ENCODE measurements at places on chromosomes 5 and 9.

DNA sequence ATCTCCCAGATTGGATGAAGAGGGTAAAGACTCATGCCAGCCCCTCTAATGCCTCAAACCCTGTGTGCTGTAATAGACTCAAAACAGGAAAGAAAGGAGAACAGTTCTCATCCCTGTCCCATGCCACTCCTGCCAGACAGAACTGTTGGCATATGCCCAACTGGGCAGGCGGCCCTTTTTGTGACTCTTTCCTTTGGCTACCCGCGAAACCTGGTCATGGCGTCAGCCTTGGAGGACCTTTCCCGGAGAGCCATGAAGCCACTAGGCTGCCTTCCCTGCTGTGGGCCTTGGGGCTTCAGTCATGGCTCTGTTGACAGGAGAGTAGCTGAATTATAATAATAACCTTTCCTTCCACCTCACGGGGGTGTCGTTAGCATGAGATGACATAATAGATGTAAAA is 75.9 kb upstream of the SEMA6A start:
- DNase-seq = no peak

DNA sequence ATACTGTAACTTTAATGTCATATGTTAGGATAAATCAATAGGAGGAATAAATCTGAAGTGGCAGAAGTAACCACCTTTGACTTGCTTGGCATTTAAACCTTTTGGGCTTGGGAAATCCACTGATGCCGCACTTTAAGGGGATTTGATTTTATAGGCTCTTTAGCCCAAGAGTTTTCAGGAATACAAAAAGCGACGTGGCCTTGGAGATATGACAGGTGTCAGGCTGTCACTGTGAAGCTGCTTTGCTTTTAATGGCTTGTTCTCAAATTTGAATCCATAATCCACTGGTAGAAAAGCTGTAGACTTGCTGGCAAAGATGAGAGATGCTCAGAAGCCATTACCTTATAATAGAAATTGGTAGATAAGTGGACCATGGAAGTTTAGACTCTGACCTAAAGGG is 71.6 kb downstream of the GABRG2 start:
- no peak for DNase-seq

DNA sequence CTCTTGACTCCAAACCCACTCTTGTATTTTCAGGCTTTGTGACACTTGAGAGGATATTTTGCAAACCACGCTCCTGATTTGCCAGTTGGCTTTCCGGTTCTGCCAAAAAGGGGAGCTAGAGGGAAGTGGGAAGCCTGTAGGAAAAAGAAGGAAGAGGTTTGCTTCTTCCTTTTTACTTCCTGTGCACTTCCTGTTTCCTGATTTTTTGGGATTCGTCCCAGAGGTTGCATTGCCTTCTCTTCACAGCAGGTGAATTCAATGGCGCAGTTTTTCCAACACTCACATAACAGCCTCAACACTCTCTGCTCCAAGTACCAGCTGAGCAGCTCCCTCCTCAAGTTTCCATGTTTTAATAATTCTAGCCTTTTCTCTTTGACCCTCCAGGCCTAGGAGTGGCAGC is 47.7 kb downstream of the SLC24A2 start:
- no peak for DNase-seq

- DNase-seq = no peak
These were observed 183.2 kb downstream of the ACTL7B start for GRCh38 chr9:108672475-108673190.

DNA sequence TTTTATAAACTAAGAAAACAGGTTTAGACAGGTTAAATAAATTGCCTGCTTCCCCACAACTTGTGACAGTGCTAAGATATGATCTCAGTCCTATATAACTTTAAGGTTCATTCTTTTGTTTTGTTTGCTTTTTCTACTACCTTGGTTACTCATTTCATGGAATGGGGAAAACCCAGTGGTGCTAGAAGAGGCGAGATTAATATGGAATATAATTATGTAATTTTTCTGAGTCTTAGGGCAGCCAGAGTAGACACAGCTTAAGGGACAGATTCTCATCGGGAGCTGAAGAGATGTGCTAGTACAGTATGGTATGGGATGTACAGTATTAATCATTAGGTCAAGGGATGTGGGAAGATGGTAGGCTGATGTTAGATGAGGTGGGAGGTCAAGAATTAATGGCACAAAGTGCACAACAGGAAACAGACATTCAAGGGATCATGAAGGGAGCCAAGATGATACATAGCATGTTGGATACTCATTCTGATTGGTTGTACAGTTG is 6.2 kb downstream of the TRIM32 start:
- DNase-seq = no peak

DNA sequence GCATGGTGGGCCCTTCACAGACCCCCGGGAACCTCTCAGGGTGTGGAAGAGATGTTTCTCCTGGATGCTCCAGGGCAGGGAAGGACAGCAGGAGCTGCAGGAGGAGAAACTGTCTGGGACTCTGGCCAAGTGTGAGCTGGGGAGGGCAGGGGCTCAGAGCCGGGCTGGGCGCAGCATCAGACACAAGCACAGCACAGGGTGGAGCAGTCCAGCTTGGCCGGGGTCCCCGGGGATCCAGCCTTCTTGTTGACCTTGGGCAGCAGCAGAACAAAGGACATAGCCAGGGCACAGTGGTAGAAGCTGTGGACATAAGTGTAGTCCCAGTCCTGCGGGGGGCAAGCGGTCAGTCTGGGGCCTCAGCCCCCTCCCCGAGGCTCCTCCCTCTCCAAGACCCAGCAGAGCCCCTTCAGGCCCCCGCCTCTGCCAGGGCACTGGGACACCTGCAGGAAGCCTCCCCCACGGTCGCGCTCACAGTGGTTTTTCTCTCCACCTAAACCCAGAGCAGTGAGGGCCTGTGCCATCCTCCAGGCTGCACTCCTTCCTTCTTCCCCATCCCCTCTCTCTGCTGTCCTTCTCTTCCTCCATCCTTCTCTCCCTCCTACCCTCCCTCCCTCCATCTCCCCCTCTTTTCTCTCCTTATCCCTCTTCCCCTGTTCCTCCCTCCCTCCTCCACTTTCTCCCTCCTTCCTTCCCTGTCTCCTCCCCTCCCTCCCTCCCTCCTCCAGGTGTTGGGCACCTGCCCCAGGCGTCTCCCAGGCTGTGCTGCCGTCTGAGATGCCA is 10.1 kb downstream of the MYMK start:
- no peak for DNase-seq

DNA sequence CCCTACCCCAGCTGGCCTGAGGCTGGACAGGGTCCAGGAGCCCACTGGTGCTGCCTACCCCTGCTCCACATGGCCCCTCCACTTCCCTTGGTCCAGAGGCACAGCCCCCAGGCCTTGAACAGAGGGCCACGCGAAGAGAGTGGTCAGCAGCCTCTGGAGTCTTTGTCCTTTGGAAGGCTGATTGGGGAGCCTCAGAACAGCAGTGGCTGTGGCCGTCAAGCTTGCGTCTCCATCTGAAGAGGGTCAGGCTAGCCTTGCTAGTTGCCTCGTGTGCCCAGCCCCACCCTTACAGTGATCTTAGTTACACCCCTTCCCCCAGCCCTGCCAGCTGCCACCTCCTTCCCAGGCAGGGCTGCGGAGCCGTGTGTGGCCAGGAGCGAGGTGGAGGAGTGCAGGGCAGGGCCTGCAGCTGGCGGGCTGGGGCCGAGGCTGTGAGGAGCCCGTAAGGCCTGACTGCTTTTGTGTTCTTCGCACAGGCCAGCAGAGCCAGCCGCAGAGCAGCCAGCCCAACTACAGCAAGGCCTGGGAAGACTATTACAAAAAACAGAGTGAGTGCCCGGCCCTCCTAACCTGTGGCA is 30.1 kb upstream of the PRDM12 start:
- no peak for DNase-seq

- no peak for DNase-seq
These were observed 4.2 kb downstream of the NR5A1 start for GRCh38 chr9:124502711-124503702.

DNA sequence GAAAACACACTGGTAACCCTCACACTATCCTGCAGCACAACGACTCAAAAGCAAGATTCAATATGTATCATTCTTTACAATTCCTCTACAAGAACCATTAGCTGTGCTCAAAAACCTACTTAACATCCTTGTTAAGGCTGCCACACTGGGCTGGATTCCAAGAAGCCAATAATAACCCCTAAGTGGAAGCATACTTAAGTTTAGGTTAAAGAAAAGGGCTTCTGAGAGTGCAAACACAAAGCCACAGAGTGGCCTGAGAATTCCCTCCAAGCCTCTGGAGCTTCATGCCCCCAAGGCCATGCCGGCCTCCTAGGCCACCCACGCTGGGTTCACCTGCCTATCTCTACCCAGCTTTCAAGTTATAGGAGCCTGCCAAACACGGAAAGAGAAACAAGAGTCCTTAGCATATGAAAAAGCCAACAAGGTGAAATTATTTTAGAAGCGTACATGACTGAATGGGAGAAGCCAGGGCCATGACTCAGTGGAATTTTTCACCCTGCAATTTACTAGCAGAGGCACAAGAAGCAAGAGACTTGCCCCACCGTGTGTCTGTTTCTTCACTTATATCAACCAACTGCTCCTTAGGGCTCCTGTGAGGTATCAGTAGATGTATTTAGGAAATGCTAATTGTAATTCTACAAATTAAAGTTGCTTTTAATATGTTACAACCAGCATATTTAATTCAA is 293.0 kb downstream of the SPOCK1 start:
- DNase-seq = no peak

DNA sequence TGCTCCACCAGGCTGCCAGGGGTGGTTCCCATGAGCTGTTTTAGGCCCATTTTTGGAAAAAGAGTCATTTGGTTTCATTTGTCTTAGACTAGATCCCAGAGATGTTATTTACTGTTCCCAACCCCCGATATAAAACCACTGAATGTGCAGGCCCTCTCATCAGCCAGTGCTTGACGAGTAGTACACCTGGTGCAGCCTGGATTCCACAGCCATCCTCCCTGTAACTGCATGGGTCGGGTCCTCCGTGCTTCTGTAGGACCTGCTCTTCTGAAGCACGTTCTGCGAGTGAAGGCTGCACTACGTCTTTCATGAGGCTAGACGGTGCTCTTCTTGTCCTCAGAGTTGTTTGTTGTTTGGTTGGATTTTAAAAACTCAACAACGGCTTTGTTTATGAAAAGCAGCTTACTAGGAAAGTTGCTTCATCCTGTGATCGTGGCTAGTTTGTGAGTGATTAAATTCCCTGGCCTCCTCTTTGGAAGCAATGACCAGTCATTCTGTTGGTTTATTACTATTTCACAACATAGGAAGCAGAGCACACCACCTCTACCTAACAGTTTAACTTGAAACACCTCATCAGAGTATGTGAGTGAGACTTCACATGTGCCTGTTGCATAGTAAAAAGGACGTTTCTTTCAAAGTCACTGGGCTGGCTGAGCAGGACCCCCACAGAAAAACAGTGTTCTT is 135.2 kb downstream of the AOPEP start:
- no peak for DNase-seq

DNA sequence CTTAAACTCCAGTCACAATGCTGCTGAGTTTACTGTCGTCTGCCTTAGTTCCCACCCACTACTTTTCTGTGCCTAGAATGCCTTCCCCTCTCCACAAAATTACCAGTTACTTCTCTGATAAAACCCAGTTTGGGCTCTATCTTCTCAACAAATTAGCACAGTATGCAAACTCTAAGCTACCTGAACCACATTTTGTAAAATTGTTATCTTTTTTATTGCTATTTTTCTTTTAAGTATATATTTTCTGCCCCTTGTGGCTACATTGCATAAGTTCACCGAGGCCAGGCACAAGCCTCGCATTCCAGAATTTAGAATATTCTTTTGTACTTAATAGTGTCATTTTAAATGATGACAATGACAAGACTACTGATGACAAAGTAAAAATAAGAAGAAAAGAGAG is 60.0 kb downstream of the POU5F2 start:
- DNase-seq = no peak

- DNase-seq = no peak
These were observed at the start of gene DAPK1 for GRCh38 chr9:87497604-87498045. Gene DAPK1, plus strand, starts transcription at chr9:87497867. Its CDS starts 1,211 bp downstream, at chr9:87499078.

DNA sequence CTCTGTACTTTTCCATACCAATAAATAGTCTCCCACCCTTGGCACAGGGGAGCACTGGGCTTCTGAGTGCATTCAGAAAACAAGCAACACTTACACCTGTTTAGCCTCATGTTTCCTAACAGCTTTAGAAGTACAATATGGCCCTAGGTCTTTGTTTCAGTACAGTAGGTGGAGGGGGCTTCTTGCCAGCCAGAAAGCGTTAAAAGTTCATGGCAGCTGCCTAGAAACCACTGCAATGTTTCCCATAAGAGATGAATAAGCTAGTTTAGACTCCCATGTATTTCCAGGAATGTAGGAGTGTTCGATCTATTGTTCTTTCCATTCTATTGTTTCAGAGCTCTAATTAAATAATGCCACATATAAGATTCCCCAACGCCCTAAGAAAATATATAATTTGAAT is 444.8 kb downstream of the ARHGEF28 start:
- no peak for DNase-seq

DNA sequence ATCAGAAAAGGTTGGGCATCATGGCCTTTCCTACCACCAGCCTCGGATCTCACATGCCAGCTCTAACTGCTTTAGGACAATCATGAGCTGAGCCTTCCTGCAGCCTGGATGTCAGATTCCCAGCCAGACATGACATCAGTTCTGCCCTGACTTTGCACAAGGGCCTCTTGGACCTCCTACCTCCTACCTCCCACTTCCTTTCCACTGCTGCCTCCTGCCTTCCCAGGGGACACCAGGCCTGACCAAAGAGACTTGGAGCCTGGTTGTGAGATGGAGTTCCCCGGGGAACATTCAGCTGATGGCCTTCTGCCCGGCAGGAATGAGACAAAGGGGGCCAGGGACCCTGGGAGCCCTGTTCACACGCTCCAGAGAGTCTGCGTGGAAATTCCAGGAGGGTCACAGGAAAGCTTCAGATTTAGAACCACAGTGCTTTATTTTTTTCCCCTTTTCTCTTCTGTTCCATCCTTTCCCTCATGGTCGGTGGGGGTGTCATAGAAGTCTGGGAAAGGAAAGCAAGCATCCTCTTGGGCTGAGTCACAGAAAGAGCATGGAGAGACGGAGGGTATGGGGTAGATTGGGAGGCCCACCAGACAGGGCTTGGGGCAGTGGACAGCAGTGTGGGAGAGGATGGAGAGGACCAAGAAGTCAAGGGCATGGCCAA is 35.4 kb upstream of the IL17B start:
- DNase-seq = no peak

- no peak for DNase-seq
These were observed 119.9 kb downstream of the ADAMTS2 start for GRCh38 chr5:179225387-179225786.

DNA sequence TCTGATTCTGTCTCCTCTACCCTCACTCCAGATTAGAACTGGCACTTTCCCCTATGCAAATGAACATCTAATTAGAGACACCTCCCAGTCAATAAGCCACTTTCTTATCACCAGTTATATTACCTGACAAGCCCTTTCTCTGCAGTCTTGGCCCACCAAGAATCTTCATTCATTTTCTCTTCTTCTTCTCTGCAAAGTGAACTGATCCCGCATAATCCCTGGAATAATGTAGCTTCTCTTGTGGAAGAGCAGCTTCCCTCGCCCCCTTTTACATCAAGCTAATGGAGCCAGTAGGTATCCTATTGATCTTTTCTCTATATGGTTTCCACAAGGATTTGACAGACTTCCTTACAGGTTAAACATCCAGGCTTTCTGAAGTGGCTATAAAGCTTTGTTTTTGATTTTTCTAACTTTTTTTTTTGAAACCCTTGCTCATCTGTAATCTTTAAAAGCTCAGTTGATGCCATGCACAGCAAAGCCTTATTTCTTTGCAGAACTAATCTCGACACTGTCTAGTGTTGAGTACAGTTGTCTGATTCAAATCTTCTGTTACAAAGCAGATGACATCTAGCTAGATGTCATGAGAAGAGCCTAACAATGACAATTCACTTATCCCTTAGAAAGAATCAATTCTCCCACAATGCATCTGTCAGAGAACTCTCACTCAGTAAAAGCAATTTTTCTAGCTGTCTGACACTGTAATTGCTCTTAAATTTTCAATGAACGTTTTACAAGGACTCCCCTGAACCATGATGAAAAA is 281.4 kb downstream of the ISL1 start:
- no peak for DNase-seq

Data from SW 1271 (cell line).